ENCODE measurements at places on chromosomes 11 and 22.

- no peak for DNase-seq
These were observed 278.2 kb downstream of the BRD1 start for GRCh38 chr22:49549256-49550140.

GRCh38 chr11:13110929-13111812, 102.1 kb downstream of the RASSF10 start:
- DNase-seq = no peak

GRCh38 chr22:43789452-43789851, 22.7 kb downstream of the EFCAB6 start:
- DNase-seq = no peak

DNA sequence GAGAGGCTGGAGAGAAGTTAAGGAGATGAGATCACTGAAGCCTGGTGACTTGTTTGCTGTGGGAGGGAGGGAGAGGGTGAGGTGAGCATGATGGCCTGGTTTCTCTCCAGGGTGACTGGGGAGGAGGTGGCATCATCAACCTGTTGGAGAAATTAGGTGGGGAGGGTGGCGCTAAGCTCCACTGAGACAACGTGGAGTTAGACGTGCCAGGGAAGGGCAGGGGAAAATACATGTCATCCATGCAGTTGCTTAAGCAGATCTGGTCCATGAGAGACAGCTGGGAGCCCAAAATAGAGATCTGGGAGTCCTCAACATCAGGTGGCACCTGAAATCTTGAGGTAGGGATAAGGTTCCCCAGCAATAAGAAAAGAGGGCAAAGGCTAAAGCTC, 9.3 kb upstream of the MAFF start:
- DNase-seq = no peak

DNA sequence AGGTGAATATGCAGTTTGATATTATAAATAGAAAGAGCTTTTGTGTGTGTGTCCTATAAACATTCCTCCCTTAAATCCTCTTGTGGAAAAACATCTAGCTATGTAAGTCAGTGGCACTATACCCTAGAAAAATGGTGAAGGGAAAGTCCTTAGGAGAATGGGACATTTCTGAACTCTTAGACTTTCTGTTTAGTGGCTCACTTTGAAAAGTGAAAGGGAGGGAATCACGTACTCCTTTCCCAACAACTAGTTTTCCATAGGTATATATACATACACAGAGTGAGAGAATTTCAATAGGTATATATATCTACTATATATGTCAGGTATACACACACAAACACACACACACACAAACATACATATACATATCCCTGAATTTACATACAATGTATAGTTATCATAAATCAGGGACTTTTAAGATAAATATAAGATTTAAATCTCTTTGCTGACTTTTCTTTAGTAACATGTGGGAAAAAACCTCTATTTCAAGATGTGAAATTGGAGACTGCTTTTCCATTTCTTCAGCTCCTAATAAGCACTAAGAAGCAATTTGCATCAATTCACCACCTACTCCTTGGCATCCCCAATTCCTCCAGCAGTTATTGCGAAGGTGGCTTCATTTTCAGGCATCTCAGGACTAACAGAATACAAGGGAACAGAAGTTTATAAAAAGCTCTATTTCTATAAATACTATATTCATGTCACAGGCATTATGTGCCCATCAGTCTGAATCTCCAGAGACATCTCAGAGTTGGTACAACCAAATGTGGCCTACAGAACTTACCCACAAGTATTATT, 13.5 kb upstream of the DDX17 start:
- DNase-seq = no peak

DNA sequence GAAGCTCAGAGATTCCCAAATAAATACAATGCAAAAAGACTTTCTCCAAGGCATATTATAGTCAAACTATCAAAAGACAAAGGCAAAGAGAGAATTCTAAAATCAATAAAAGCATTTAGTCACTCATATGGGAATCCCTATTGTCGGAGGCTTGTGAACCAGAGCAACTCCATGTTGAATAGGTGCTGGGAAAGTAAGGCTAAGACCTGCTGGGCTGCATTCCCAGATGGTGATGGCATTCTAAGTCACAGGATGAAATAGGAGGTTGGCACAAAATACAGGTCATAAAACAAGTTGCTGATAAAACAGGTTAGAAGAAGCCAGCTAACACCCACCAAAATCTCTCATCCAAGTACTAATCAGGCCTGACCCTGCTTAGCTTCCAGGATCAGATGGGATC, 84.5 kb downstream of the JRKL start:
- DNase-seq = no peak

DNA sequence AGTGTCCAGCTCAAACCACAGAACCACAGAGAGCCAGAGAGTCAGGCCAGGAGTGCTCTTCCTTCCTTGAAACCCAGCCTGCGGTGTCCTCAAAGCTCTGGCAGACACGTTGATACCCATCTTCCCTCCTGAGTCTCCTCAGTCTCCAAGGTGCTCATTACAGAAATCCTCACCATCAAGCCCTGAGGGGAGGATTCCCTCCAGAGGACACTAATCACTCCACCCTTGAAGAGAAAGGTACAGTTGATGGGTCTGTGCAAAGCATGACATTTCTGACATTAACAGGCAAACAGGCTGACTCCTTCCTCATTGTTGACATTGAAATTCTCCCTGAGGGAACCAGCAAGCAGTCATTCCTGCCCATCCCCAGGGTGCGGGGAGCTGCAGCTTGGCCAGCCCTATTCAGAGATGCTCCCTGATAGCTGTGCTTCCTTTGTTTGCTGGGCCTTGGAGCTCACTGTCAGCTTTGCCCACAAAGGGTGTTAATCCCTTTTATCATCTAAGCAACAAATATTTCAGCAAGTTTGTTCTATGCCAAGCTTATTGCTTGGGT, 101.7 kb upstream of the CSNK2A3 start:
- DNase-seq = no peak

- no peak for DNase-seq
These were observed at the start of gene SAA4 for GRCh38 chr11:18236664-18237356. TSS of gene SAA4 (minus strand) at chr11:18236802. CDS start at chr11:18235926, 876 bp downstream.

GRCh38 chr11:8744423-8744822, 61.8 kb downstream of the RPL27A start:
- DNase-seq = no peak

DNA sequence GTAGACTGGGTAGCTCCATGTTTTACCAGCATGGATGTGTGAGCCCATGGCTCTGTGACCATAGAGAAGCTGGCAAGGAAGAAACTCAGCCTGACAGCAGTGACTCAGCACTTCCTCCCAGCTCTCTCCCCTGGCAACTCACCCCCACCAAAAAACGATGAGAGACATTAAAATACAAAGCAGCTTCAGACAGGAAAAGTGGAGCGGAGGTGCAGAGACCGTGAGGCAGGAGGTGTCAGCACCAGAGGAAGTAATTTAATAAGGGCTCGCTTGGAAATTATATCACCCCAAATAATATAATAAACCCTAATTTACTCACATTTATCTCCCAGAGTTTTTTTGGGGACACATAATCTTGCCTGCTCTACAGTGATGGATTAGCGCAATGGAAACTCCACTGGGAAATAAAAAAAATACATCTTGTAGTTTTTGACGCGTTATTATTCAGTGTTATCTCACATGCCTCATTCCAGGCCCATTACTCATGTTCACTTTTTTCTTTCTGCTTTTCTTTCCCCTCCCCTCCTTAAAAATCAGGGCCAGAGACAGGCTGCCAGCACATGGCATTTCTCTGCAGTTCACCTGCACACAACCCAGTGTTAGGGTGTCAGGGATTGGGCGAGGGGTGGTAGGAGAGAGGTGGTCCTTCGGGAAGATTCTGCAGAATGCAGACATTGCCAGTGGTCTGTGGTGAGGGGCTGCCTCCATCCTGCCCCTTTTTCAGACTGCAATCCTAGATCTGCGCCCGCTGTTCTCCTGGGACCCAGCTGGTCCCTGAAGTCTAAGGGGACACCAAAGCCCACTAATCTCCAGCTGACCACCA, 170.8 kb downstream of the BUD13 start:
- DNase-seq = no peak

GRCh38 chr11:19077965-19078364, 17.4 kb upstream of the MRGPRX2 start:
- no peak for DNase-seq

DNA sequence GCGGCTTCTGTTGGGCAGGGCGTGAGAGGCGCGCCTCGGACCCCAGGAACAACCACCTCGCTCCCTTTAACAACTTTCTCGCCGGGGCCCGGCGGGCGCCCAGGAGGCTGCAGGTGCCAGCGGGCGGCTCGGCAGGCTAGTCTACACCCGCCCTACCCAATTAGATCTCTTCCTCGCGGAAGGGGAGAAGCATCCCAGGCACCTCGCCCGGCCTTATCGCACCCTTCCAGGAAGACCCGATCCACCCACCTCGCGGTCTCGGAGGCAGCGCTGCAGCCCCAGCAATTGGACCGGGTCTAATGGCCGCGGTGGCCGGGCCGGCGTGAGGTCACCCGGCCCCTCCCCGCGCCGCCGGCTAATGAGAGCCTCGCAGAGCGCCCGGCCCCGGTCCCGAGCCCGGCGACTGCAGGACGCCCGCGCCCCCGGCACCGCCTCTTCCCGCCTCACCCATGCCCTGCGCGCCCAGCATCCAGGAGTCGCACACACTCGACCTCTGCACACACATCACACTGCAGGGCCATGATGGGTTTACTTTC, at the start of gene PLAAT3:
Gene PLAAT3, minus strand, starts transcription at position 298 of the 536 bp plus-strand sequence. CDS start 419 bp downstream, outside the sequence.
- DNase-seq = peak; percentile 16

DNA sequence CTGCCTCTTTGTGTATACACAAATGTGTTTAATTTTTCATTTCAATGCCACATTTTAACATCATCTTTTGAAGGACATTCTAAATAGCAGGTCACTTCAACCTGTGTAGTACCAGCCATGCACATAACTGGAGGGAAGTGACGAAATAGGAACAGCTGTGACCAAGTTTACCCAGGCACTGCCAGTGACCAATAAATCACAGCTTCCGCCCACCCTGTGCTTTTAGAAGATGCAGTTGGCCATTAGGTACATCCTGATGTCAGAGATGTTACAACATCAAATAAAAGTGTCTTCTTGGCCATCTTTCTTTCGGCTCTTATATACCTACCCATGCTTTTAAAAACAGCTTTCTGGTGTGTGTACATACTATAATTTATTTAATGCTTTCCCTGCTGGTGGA, 7.8 kb downstream of the LDLRAD3 start:
- DNase-seq = no peak

GRCh38 chr11:80281194-80281593, 840.4 kb upstream of the TENM4 start:
- DNase-seq = no peak

DNA sequence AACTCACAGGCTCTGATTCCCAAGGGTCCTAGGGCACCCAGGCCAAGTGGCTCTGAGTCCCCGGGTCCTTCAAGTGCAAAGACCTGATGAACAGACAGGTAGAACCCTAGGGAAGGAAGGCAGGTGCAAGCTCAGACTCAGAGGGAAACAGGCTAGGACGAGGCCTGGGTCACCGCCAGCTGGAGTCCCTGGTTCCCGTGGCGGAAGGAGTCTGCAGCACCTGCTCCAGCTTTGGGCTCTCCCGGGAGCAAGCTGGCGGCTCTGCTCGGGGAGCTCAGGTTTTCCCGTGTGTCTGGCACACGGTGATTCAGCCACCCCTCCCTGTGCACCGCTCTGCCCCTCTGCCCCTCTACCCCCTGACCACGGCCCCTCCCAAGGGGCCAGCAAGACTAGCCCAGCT, 59.8 kb downstream of the WNT7B start:
- no peak for DNase-seq

DNA sequence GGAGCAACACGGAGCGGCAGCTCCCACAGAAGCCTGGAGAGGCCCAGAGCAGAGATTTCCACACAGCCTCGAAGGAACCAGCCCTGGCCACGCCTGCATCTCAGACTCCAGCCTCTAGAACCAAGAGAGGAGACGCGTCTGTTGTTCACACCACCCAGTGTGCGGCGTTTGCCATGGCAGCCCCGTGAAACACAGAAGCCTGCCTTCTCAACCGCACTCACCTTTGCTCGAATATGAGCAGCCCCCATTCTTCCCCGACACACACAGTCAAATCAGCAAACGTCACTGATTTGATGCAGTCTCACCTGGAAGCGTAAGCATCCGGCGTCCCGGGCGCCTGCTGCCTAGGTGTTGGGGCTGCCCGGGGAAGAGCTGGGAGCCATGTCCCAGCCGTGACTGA, 14.2 kb upstream of the TALDO1 start:
- no peak for DNase-seq

DNA sequence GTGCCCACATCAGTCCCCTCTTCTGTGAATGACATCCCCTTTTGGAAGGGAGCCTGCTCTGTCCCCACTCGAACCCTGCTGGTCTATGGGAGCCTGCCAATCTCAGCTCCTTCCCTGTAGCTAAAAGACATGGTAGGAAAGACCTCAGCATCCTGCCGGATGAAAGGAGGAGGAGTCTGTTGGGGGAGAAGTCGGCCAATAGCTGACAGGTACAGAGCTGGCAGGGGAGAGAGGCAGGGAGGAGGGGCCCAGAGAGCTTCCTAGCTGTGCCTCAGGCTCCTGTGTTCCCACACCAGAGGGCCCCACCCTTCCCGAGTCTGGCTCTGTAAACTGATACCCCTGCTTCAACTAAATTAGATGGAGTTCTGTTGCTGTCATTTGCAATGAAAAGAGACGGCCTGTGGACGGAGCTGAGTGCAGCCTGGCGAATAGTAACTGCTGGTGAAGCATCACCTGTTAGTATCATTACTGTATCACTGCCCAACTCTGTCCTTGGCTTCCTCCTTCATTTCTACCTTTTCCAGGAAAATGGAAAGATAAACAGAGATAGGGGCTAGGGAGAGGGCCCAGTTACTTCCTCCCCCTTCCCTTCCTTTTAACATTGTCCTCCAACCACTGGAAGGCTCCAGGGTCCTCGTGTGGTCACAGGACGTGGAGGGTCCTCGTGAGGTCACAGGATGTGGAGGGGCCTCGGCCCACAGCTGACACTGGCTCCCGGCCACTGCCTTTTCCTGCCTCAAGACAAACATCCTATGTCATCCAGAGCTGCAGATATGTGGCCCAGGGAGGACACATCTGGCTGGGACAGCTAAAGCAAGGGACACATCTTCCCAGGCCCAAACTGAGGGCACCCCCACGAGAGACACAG, 15.1 kb downstream of the FXYD6 start:
- no peak for DNase-seq

DNA sequence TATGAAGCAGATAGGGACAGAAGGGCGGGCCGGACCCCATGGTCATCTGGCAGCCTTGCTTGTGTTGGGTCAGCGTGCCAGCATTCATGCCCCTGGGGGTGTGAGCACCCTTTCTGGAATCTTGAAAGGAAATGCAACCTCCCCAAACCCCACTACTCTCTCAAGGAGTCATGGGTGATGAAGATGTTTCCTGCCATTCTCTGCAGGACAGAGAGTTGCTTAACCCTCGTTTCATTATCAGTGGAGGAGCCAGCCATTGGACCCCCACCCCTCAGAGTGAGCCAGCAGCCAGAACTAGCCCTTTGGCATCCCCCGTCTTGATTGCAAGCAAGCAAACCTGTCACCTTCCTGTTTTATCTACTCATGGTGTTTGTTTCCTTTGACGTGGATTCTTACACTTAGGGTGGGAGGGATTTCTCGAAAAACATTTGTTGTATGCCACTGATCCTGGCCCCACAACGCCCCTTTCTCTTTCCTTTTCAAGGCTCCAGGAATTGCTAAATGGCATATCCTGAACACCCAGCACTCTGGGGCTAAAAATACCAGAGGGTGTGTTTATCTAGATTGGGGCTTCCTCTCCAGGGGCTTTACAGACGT, 258.3 kb downstream of the ETS1 start:
- no peak for DNase-seq

Measured in stimulated activated CD8-positive, alpha-beta memory T cell treated with anti-CD3 and anti-CD28 coated beads, Interleukin-4, amount 100 ng/mL, for 24 hours (primary cell).